ENCODE measurements at places on chromosomes 7 and 10. TPM values are rescaled to one million over a fixed set of nuclear protein-coding genes. Genes with fewer than 3 reads are reported as not detected.
A peak's percentile ranks its signal among the peaks of the same experiment; 100 is the strongest.

- no peaks in the 10 kb centered on the region for H3K4me1 ChIP-seq
- H3K4me3 ChIP-seq = no peak overlapping the region
- no peaks in the 10 kb centered on the region for H3K36me3 ChIP-seq
- H3K27ac ChIP-seq = no peak overlapping the region
Measured at GRCh38 chr7:38318803-38319416, 45.5 kb upstream of the TARP start.

- no peaks in the 10 kb centered on the region for H3K36me3 ChIP-seq
- no peaks in the 10 kb centered on the region for H3K4me1 ChIP-seq
- H3K4me3 ChIP-seq = no peak overlapping the region
Measured at GRCh38 chr10:13915710-13916109, 328.9 kb downstream of the PRPF18 start.

DNA sequence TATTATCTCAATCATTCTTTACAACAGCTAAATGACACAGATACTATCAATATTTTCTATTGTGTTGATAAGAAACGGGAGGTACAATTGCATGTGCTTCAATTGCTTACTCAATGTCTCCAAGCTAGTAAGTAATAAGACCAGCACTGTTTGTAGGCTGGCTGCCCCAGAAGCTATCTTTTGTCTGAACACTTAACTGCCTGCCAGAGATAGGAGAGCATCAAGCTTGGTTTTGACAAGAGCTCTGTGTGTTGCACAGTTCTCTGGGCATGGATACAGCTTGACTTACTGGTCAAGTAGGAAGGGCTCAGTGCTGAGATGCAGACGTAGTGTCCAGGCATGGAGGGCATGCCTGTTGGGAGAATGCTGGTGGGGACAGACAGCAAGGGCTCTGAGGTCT lies 26.3 kb upstream of the CAPZA2 start:
- no peaks in the 10 kb centered on the region for H3K36me3 ChIP-seq
- H3K27ac ChIP-seq = no peak overlapping the region
- DNase-seq = no peak
- no peak overlapping the region for H3K4me3 ChIP-seq
- H3K27me3 ChIP-seq = no peaks in the 10 kb centered on the region
- peaks cover 19% of the 10 kb centered on the region for H3K4me1 ChIP-seq

GRCh38 chr10:107803546-107803945 lies 639.0 kb upstream of the SORCS1 start:
- no peak for DNase-seq
- no peak overlapping the region for H3K4me3 ChIP-seq
- H3K27me3 ChIP-seq = peaks cover 6% of the 10 kb centered on the region
- H3K4me1 ChIP-seq = no peaks in the 10 kb centered on the region
- no peaks in the 10 kb centered on the region for H3K36me3 ChIP-seq

The DAGLB gene
- total RNA-seq = 6.0 TPM

DNA sequence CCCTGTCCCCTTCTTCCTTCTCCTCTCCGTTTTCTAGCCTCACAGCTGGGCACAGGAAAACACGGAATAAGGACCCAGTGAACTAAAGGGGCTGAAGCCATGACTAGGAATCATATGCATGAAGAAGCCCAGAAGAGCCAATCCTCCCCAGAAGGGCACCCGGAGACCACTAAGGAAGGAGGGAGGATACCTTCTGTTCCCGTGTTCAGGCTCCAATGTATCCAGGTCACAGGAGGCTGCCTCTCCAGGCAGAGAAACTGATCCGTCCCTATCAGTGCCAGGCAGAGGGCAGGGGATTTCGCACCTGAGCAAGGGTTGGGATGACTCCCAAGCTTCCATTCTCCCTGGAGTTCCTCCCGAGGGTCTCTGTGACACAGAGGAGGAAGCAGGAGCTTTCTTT lies 246.6 kb downstream of the SNX10 start:
- H3K27me3 ChIP-seq = peaks cover 91% of the 10 kb centered on the region
- no peaks in the 10 kb centered on the region for H3K36me3 ChIP-seq
- no peak overlapping the region for H3K4me3 ChIP-seq

The NUTM2B gene
- 0.52 TPM for total RNA-seq

DNA sequence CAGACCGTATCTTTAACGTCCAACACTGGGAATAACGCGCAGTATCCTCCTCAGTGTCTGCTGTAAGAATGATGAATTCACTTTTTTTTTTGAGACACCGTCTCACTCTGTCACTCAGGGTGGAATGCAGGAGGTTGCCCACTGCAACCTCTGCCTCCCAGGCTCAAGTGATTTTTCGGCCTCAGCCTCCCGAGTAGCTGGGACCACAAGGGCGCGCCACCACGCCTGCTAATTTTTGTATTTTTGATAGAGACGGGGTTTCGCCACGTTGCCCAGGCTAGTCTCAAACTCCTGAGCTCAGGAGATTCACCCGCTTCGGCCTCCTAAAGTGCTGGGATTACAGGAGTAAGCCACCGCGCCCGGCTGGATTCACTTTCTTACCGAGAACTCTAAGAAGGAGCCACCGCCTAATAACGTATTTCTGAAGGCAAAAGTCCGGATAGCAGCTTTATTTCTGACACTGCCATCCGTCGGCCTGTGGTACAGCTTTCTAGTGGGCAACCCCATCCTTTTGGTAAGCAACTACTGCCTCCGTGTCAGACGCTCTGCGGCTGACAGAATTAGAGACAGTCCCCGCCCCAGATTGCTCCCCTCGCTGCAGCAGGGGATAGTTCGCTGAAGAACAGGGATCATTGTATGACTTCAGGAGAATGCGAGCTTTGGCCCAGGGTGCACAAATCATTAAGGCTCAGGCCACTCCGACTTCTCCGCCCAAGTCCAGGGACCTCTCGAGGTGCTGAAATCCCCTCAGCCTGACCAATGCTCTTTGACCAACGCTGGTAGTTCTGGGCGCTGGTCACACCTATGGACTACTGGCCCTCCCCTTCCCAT lies 662 bp downstream of the POLR3A start:
- DNase-seq = no peak
- H3K36me3 ChIP-seq = peaks cover 25% of the 10 kb centered on the region
- H3K27me3 ChIP-seq = no peaks in the 10 kb centered on the region
- H3K27ac ChIP-seq = peak overlapping the region; percentile 91

GRCh38 chr7:123637203-123637602 lies 18.5 kb upstream of the LMOD2 start:
- peak overlapping the region; percentile 56 for H3K27ac ChIP-seq
- H3K4me1 ChIP-seq = peaks cover 61% of the 10 kb centered on the region
- no peaks in the 10 kb centered on the region for H3K27me3 ChIP-seq
